NCI-H1417 treated with DMSO at 0.1 percent for 48 hours (cell line): ENCODE measurements at places on chromosomes 3 and 15.

- no peak for DNase-seq
Observed at GRCh38 chr15:22231603-22232002, 151.3 kb downstream of the OR4M2 start.

GRCh38 chr3:43390255-43390588, 103.9 kb downstream of the SNRK start:
- no peak for DNase-seq

DNA sequence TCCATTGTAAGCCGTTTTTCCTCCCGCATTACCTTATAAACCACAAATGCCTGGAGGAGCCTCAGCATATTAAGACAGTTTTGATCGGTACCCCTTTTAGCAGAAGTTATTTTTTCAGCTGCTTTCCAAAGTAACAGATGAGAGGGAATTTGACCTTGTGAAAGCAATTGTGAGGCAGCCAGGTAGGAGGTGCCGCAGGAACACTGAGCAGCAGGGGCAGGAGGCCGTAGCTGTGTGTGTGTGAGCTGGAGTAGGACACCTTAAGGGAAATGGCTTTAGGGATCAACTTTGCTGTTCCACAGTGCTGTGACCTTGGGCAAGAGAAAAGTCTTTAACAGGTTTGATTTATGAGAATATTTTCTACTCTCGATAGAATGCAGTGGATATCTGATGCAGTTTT, 482.1 kb downstream of the IL5RA start:
- DNase-seq = no peak

- DNase-seq = no peak
Observed at GRCh38 chr3:140588558-140588957, 89.3 kb upstream of the TRIM42 start.

GRCh38 chr15:78767331-78767951, 43.8 kb downstream of the ADAMTS7 start:
- DNase-seq = no peak

- no peak for DNase-seq
Observed at GRCh38 chr15:77474310-77474988, 53.8 kb downstream of the HMG20A start.

DNA sequence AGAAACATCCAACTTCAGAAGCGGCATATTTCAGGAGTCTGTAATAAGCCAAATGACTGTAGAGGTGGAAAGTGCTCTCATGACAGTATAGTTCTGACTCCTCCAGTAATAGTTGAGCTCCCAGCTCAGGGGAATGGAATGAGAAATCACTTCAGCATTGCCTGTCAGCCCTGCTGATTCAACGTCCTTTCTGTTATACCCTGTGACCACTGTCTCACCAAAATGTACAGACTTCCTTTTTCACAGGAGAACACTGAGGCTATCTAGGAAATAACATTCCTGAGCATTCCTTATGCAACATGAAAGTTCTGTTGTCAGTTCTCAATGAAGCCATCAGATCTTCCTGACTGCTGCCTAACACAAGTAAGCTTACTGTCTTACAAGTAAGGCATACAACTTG, 284.5 kb upstream of the MME start:
- no peak for DNase-seq

DNA sequence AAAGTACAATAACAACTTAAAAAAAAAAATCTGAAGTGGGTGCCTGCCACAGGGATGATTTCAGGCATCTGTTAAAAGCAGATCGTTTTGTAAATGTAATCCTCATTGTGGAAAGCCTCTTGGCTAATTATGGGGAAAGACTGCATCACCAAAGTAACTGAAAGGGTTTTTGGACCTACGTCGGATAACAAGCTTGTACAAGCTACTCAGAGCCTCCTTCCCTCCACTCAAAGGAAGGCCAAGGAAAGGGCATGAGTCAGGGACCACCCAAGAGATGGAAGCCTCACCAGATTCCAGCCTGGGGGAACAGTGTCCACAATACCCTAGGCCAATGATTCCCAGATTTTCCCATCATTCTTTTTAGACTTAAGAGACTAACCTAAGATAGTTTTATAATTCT, 84.3 kb downstream of the ATP1B3 start:
- no peak for DNase-seq

- no peak for DNase-seq
Observed at GRCh38 chr3:32842987-32843386, 25.2 kb downstream of the TRIM71 start.

DNA sequence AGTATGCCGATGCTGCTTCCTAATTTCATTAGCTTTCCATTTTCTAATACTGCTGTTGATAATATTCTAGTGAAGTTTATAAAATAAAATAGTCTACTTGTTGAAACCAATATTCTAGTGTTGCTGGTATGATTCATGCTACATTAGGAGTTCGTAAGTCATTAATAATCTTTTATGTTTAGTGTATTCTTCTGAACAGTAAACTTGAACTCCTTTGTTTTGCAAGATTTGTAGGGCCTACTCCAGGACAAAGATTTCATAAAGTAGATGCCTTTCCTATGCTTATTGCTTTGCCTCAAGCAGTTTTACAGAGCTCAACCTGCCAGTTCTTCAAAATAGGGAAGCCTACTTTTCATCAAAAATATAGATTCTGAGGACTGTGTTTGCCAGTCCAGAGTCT, 111.5 kb downstream of the RSRC1 start:
- DNase-seq = no peak

- DNase-seq = no peak
Observed at GRCh38 chr15:33007303-33007855, 187.1 kb downstream of the FMN1 start.

GRCh38 chr3:194637066-194637465, 3.8 kb upstream of the TMEM44 start:
- no peak for DNase-seq

DNA sequence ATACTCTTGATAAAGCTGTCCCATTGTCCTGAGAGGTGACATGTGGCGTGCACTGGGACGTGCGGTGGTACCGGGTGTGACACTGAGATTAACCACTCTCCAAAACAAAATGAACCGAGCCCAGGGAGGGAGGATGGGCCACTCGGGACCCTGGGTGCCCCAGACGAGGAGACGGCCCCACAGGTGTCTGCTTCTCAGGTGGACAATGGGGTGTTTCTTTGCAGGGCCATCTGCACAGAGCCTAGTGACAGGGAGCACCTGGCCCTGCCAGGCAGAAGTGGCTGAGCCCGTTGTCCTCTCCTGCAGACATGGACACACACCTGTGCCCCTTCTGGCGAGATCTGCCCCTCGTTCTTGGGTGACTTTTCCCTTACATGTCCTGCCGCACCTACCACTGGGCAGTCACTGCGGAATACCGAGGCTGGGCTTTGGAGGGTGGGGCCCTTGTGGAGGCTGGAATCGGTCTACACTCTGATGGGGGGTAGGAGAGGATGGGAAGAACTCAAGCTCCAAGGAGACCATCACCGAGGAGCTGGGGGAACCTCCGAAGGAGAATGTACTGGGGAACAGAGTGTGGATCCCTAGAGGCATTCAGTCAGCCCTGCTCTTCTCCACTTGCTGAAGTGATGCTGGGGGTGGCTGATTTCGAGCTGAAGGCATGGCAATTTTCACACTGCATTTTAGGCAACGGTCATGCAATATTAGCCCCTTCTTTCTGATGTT, 153.5 kb downstream of the ATP10A start:
- DNase-seq = no peak

DNA sequence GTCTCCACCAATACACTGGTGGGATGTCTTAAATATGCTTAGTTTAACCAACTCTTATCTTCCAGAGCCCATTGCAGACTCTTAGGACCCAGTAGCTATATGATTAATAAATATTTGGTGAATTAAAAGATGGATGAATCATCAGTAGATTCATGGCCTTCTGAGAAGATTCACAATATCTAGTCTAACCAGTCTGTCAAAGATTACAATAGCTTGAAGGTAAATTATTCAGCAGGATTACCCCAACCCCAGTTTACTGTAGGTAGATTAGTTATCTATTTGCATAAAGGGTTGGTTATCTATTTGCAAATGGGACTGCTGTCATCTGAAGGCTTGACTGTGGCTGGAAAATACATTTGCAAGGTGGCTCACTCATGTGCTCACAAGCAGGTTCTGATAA, 239.4 kb upstream of the THRB start:
- no peak for DNase-seq

- DNase-seq = no peak
Observed at GRCh38 chr15:45377609-45378148, 665 bp downstream of the GATM start.

DNA sequence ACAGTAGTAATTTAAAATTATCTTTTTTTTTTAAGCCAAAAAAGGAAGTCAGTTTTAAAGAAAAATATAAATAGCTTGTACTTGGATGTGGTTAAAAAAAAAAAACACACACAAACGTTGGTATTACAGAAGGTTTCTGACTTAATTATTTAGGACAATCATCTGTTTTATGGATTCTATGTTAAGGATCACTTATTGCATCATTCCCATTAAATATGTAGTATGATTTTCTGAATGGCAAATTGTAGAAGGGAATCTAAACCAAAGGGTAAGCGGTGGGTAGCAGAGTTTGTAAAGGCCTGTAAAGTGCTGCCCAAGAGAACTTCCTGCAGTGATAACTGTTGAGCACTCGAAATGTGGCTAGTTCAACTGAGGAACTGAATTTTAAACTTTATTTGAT, 8.0 kb downstream of the SENP2 start:
- no peak for DNase-seq

DNA sequence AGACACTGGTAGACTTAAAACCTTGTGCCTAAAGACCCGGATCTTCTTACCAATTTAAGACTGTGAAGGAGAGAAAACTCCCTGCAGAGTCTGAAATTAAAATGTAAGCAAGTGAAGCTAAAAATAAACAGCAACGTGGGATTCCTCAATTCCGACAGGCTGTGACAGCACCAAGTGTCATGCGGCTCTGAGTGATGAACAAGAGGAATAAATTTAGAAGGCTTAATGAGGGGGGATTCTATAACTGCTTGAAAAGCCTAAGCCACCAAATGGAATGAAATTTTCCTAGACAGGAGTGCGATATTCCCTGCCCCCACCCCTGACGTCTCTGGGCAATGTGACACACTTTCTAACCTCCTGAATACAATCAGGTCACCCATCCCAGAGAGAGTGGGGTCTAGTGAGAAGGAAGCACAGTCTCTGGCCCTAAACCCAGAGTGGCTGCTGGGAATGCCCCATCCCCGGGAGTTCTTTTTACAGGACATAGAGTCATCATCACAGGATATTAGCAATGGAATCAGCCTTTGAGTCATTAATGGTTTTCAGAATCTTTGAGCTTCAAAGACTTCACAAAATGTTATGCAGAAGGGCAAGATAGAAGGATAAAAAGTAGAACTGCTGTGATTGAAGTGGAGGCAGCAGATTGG, 114.3 kb downstream of the EDEM1 start:
- no peak for DNase-seq

- no peak for DNase-seq
Observed at GRCh38 chr3:139537361-139537760, 2.2 kb downstream of the RBP1 start.

DNA sequence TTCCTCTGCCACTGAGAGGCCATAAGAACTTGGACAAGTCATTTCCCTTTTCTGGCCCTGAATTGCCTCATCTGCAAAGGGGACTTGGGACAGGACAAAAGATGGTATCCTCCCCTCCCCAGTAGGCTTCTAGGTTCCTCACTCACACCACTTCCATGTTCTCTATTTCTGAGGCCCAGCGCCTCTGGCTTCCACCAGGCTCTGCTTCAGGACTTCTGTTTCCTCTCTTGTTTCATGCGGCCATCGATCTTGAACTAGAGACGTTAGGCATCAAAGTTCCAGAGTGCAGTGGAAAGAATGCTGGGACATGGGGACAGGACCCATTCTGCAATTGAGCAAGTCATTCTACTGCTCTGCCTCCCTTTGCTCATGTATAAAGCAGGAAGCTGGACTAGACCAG, 1.7 kb downstream of the TM4SF4 start:
- DNase-seq = no peak

DNA sequence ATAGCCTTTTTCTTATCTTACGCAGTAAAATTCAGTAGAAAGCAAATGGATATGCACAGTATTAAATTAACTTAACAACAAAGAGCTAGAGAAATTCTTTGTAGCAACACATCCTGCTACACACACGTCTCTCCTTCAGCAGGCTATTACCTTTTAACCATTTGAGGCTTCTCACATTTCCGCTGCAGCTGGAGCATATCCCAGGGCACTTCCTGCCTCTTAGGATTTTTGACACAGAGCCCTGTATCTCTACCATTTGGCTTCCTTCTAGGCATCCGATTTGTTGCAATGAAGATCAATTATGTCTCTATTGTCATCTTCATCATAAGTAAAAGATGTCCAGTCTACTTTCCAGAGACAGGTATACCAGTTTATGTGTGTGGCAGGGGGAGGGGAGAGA, 292.4 kb upstream of the CBLB start:
- no peak for DNase-seq

DNA sequence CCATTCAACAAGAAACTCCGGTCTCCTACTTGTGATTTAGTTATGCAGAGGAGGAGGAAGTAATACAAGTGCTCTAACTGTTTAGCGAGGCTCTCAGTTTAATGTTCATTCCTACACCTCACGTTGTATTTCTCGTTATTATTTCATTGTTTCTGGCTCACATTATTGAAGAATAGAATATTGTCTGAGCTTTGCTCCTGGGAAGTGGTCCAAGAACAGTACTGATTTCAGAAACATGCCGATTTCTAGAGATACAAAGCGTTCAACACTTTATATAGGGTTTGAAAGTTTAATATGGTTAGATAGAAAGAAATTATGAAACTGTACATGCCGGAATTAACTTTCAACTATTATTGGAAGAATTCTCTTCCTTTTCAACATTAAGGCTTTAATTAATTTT, 1145.5 kb downstream of the TBL1XR1 start:
- DNase-seq = no peak

DNA sequence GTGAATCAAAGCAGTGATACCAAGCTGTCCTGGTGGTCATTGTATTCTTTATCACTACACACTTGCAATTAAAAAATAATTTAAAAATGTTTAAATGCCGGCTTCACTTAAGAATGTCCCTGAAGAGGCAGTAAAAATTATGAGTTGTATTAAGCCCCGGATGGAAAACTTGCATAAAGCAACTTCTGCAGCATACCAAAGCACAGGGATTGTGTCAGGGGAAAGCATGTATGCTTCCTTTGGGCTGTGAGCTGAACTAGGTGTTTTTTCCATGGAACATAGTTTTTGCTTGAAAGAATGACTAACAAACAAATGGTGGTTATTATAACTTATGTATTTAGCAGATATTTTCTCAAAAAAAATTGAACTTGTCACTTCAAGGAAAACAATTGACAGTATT, 143.1 kb downstream of the ARNT2 start:
- DNase-seq = no peak

GRCh38 chr3:150077581-150078247, 107.0 kb upstream of the PFN2 start:
- no peak for DNase-seq

- no peak for DNase-seq
Observed at GRCh38 chr3:102304550-102304949, 130.3 kb upstream of the ZPLD1 start.
